ENCODE measurements at places on chromosomes 13 and 19.

GRCh38 chr13:34506796-34507195, 435.3 kb upstream of the NBEA start:
- no peak for DNase-seq

GRCh38 chr19:55492362-55492944, 4.2 kb downstream of the SSC5D start:
- DNase-seq = no peak

DNA sequence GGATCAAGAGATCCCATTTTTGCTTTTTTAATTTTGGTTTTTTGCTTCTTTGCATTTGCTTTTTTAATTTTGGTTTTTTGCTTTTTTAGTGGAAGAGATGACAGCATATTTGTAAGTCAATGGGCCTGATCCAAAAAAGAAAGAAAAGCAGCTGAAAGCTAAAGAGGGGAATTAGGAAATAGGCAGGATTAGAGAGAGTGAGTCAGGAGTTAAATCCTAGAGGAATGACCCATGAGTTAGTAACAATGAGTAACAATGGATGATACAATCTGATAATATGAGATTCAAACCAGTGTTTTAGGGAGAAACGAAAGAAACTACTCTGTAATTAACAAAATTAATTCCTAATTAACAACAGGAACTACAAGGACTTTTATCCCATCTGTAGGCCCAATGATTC, 111.2 kb upstream of the SGCG start:
- no peak for DNase-seq

DNA sequence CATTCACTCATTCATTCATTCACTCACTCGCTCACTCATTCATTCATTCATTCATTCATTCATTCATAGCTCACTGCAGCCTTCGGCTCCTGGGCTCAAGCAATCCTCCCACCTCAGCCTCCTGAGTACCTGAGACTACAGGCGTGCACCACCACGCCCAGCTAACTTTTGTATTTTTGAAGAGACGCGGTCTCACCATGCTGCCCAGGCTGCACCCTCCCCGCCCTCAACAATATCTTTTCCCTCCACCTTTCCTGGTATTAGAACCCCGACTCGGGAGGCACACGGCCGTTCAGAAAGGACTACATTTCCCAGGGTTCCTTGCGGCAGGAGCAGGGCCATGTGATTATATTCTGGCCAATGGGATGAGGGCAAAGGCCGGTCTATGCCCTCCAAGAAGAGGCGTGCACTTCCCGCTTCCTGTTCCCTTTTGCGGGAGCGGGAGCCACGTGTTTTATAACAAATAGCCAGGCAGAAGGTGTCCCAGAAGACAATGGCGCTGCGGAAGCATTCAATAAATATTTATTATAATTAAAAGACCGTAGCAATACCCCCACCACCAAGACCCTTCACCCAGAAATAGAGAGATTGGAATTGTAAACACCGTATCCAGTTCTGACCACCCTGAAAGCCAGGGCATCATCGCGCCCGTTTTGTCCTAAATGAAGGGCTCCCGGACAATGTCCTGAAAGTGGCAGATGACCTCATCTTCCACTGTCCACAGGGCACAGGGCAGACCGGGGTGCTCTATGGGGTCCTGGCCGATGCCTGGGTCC, 15.9 kb downstream of the TICAM1 start:
- peak; percentile 65 for DNase-seq

DNA sequence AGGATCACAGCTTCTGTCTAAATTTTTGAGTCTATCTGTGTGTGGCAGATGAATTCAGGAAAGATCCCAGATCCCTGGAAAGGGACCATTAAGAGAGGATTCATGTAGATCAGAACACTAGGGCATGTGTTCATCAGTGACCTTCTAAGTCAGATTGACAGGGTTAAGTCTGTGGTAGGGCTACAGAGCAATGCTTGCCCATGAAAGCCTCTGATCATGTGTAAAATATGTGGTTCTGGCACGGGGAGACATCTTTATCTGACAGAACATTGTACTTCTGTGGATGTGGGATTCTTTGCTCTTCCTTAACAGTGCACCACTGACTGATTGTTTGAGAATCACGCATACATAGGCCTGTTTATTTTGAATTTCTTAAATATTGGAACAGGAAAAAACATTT, 42.9 kb downstream of the ZNF506 start:
- no peak for DNase-seq

GRCh38 chr13:75341028-75341427, 140.9 kb downstream of the TBC1D4 start:
- no peak for DNase-seq

DNA sequence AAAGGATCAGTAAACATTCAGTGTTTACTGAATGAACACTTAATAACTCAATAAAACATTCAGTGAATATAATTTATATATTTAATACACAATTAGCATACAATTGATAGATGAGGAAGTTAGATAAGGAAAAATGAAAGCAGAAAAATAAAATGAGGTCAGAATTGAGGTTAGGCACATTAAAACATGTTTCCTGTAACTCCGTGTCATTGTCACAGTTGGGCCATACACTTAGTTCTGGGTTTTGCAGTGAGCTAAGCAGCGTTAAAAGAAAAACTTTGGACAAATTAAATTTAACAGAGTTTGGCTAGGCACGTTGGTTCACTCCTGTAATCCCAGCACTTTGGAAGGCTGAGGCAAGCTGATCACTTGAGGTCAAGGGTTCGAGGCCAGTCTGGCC, 71.4 kb downstream of the MIPEP start:
- no peak for DNase-seq

- no peak for DNase-seq
These were observed 35.6 kb downstream of the C13orf46 start for GRCh38 chr13:113938246-113938645.

- DNase-seq = no peak
These were observed 3.8 kb upstream of the ANGPTL4 start for GRCh38 chr19:8360196-8360595.

DNA sequence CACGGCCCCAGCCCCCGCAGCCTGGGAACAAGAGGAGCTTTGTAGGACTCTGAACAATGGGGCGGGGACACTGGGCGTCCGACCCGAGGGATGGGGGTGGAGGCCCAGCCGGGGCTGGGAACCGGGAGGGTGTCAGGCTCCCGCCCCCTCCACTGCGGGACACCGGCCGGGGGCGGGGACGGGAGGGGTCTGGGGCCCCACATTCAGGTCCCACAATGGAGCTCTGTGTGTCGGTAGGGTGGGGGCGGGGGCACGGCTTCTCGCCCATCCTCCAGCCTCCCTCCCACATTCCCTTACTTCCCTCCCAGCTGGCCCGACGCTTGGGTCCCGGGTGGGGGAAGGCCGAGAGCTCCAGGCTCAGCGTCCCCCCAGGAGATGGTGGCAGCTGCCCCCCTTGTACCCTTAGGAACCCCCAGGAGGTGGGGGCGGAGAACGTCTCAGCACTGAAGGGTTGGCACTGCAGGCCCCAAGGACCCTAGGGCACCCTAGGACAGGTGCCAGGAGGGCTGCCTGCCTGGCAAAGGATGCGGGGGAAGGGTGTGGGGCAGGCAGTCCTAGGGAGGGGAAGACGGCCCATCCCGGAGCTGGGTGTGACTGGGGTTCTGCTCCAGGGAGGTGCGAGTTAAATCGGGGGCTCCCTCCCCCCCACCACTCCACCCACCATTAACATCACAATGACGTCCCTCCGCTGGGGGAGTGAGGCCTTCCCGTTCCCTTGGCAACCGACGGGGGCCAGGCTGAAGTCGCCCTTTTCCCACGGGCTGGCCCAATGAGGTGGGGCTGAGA, 5.3 kb downstream of the TTYH1 start:
- DNase-seq = no peak

DNA sequence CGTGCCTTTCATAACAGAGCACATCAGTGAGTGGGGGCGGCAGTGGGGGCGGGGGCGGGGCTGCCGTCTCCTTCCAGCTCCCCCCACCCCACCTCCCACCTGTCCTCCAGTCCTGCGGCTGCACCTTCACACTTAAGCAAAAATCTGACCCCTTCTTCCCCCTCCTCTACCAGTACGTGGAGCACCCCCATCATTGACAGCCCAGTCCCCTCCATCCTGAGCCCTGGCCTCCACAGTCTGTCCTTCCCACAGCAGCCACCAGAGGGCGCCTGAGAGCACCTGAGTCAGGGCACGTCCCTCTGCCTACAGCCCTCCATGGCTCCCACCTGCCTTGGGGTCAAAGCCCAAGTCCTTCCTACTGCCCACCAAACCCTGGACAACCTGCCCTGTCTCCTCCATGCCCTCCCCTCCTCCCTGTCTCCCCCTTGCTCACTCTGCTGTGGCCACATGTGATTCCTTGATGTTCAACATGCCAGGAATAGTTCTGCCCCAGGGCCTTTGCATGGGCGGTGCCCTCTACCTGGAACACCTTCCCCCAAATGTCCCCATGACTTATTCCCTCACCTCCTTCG, 4.0 kb downstream of the EBI3 start:
- DNase-seq = peak; percentile 67

- peak; percentile 82 for DNase-seq
These were observed 2.0 kb downstream of the OLFM2 start for GRCh38 chr19:9934132-9934950.

GRCh38 chr13:99648066-99648665, 146.9 kb downstream of the TM9SF2 start:
- no peak for DNase-seq

GRCh38 chr19:29985196-29985595, 43.2 kb downstream of the URI1 start:
- DNase-seq = no peak

DNA sequence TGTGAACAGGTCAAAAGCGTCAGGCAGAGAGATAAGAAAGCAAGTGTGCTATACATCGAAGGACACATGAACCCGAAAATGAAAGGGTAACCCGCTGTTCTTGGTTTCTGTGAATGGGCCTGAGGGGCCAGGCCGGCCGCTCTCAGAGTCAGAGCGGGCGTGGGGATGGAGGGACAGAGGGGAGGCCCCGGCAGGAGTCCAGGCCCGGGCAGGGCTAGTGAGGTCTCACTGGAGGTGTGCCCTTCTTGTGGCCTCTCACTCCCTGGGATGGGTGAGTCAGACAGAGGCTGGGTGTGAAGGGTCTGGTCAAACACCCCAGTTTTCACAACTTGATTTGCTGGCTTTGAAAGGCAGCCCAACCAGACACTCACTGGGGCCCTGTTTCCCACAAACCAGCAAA, 17.4 kb upstream of the NDUFS7 start:
- no peak for DNase-seq

DNA sequence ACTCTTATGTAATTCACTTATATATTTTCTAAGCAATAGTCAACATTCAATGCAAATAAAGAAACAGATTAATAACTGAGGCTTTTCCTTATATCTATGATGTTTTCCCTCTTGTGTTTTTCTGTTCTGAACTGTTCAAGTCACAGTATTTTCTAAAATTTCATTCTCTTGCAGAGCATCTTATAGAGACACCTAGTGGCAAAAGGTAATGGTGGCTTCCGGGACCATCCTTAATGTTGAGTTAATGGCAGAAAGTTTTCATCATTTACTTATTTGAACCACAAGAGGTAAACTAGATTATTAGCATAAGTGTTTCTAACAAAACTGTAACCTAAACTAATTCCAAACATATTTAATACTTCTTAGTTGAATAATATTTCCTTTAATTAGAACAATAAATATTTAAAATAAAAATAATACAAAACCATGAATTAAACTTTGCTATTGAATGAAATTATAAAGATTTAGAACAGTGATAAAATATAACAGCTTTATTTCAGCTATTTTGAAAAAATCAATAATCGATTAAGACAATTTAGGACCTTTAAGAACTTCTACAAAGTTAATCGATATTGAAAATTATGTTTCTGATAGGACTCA, 1.7 kb upstream of the SLITRK5 start:
- DNase-seq = no peak

DNA sequence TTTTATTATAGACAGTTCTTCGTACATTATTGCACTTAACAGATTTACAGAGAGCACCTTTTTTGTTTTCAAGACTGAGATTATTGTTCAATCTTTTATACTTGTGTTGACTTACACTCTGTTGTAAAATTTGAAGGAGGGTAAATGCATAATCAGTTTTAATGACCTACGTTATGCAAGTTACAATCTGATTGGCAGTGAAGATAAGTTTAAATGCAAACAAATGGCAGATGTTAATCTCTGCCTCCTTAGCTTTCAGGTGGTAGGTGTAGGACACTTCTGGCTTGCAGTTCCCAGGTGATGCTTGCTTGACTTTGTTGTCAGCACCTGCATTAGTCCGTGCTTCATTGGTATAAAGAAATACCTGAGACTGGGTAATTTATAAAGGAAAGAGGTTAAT, 424.9 kb downstream of the FGF9 start:
- DNase-seq = no peak

DNA sequence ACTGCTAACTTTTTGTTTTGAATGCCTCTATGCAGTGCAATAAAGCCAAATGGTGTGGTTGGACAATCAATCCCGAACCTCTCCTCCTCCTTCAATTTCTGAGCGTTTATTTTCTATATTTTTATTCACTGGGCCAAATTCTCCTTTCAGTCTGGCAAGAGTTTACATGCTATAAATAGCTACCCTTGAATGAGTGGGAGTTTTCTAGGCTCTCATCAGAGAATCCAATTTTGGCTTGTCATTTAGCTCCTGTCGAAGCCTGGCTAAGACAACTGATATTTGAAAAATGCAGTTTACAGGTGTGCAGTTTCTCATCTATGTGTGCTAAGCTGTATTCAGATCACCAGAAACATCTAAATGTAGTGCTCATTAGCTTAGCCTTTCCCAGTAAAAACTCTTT, 61.8 kb downstream of the OLFM4 start:
- no peak for DNase-seq

- peak; percentile 30 for DNase-seq
These were observed 6.6 kb downstream of the EPS8L1 start for GRCh38 chr19:55082020-55082851.

DNA sequence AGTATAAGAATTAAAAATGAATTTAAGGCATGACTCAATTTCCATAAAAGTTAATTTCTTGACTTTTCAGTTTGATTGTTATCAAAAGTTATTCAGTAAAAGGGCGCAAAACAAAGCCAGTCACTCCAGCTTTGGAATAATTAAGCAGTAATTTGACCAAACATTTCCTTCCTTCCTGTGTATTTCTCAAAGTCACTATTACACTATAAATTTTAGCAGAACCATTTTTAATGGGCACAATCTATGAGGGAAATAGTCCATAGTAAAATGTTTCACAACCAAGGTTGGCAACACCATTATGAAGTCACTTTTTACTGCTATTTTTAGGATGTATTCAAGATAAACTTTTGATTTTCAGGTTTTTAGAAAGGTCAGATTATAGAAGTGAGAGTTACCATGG, 91.0 kb downstream of the DACH1 start:
- no peak for DNase-seq

DNA sequence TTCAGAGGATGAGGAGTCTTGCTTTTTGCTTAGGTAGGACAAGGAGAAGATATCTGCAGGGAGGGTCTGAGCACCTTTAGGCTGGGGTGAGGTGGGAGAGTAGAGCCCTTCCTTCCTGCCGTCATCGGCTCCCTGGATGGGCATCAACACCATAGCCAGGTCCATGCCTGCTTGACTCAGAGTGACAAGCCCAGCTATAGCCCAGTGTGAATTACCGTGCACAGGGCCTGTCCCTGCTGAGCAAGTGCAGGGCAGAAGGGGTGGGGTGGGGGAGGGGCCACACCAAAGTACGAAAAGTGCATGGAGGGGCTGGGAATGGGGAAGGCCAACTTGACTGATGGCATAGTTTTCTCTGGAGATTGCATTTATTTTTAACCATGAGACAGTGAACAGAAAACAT, 30.3 kb upstream of the RNF113B start:
- no peak for DNase-seq

Data from stimulated activated CD4-positive, alpha-beta T cell treated with anti-CD3 and anti-CD28 coated beads, Interleukin-1b, Interleukin-23, amount 100 ng/mL, for 4 hours (primary cell).